ENCODE measurements at places on chromosomes 6 and 20. TPM values are rescaled to one million over a fixed set of nuclear protein-coding genes. Genes with fewer than 3 reads are reported as not detected.

The BPI gene
- not detected for total RNA-seq

The NOX3 gene
- total RNA-seq: not detected

The PRSS16 gene
- total RNA-seq: 0.65 TPM

The SLC22A16 gene
- not detected for total RNA-seq

The ENPP1 gene
- 0.20 TPM for total RNA-seq

The NFATC2 gene
- 40.9 TPM for total RNA-seq

The RNF217 gene
- 0.09 TPM for total RNA-seq

DNA sequence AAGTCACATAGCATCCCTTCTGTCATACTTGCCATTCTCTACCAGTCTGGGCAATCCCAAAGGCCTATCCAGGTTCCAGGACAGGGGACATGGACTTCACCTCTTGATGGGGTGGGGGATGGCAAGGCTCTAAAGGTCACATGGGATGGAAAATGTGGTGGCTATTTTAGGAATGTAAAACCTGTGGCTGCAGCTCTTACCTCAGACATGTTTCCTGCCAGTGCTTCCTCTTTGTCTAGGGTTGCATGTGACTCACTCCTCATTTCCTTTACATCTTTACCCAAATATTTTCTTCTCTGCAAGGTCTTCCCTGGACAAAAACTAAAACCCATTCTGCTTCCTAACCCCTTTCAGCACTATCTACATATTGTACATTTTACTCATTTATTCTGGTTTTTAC is 135.7 kb downstream of the BTBD3 start:
- H3K36me3 ChIP-seq: no peaks in the 10 kb centered on the region
- H3K4me3 ChIP-seq: no peak overlapping the region
- peak; percentile 2 for DNase-seq

DNA sequence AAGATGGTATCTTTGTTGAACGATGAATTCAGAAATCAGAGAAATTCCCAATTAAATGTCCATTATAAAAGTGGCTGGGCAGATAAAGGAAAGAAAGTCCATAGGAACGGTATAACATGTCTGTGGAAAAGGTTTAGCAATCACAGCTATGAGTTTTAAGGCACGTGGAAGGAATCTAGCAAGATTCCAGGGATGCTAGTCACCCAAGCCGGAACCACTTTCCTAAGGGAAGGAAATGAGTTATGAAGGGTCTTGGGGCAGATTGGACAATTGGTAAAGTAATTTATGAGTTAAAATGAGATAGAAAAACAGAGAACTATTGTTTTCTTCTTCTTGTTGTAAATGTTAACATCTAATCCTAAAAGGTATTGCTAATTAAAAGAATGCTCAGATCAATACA is 384.8 kb downstream of the ADGRB3 start:
- H3K27ac ChIP-seq: no peak overlapping the region
- H3K27me3 ChIP-seq: no peaks in the 10 kb centered on the region
- no peaks in the 10 kb centered on the region for H3K36me3 ChIP-seq

GRCh38 chr20:33686984-33687366 is 790 bp upstream of the E2F1 start:
- H3K27ac ChIP-seq: peak overlapping the region; percentile 82
- H3K4me3 ChIP-seq: peak overlapping the region; percentile 49
- no peak for DNase-seq
- peaks cover 66% of the 10 kb centered on the region for H3K4me1 ChIP-seq
- H3K27me3 ChIP-seq: no peaks in the 10 kb centered on the region

DNA sequence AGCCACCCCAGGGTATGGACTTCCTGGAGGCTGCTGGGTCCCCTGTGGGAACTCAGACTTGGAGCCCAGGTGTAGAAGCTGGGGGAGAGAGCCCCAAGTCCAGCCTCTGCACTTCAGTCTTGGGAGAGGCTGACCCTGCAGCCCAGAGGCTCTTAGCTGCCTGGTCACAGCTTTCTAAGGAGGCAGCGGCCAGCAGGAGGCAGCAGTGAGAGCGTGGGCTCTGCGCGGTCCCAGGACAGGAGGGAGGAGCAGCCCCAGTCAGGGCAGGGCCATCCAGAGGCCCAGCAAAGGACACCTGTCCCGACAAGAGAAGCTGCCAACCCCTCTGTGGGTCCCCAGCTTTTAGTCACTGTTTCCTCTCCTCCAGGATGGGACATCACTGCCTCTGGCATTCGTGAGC is 9.4 kb downstream of the TREML2 start:
- H3K27me3 ChIP-seq: no peaks in the 10 kb centered on the region
- H3K4me1 ChIP-seq: peaks cover 18% of the 10 kb centered on the region
- peak; percentile 62 for DNase-seq
- no peak overlapping the region for H3K4me3 ChIP-seq
- H3K36me3 ChIP-seq: peaks cover 11% of the 10 kb centered on the region

- DNase-seq: peak; percentile 95
- peak within 1 kb of the TSS; percentile 89 for H3K4me3 ChIP-seq
- peaks cover 29% of the 10 kb centered on the region for H3K4me1 ChIP-seq
- H3K27me3 ChIP-seq: peaks cover 6% of the 10 kb centered on the region
These were observed at the start of gene DTD1 for GRCh38 chr20:18587665-18588573. Gene DTD1, plus strand, starts transcription at chr20:18588054. Its CDS starts 19 bp downstream, at chr20:18588073.

DNA sequence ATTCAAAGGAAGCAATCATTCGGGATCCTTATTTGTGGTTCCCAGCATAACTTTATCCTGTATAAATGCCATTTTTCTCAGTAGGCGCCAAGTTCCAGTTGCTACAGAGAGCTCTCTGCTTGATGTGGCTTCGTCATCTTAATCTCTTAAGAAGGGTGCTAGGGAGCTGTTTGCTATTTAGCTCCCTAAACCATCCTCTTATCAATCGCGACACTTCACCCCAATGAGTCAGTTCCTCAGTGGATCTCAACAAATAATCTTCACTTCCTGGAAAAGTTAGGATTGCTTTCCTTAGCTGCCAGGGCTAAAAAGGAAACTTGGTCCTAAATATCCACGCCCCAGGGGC is 1.3 kb upstream of the NKAIN2 start:
- peaks cover 10% of the 10 kb centered on the region for H3K4me1 ChIP-seq
- peaks cover 37% of the 10 kb centered on the region for H3K27me3 ChIP-seq
- H3K4me3 ChIP-seq: no peak overlapping the region
- no peak overlapping the region for H3K27ac ChIP-seq
- no peak for DNase-seq
- H3K36me3 ChIP-seq: no peaks in the 10 kb centered on the region

Data from activated CD8-positive, alpha-beta T cell treated with anti-CD3 and anti-CD28 coated beads for 36 hours (primary cell).